H1 (cell line): ENCODE measurements at places on chromosomes 7 and 10. TPM values are rescaled to one million over a fixed set of nuclear protein-coding genes. Genes with fewer than 3 reads are reported as not detected.

The C10orf105 gene
- 0.48 and 0.73 TPM in 2 replicates for total RNA-seq

The SPDYE1 gene
- total RNA-seq, result not detected in 2 replicates

GRCh38 chr7:124553502-124553901, 212.1 kb downstream of the GPR37 start:
- no peak for DNase-seq

DNA sequence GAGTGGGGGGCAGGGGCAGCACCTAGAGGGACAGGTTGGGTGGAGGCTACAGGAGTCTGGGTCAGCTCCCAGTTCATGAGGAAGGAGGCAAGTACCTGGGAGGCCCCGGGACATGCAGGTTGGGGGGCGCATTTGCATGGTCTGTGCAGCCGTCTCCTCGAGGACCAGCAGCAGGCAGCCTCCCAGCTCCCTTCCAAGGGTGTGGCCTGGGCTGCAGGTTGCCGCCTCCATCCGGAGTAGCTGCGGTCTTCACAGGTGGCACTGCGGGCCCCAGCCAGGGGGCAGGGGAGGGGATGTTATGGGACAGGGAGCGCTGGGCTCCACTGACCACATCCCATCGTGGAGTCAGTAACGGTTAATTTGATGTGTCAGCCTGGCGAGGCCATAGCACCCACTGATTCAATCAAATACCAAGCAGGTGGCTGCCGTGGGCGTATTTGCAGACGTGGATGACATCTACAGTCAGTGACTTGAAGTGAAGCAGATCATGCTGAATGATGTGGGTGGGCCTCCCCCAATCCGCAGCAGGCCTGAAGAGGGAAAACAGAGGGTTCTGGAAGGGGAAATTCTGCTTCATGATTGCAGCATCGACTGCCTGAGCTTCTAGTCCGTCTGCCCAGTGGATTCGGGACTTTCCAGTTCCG, 81.6 kb downstream of the PRKAG2 start:
- DNase-seq, result no peak

- no peak for DNase-seq
Observed at GRCh38 chr10:10020945-10021344, 996.7 kb upstream of the CELF2 start.

The ANKRD1 gene
- not detected in 2 replicates for total RNA-seq

GRCh38 chr10:88881922-88882645, 2.0 kb downstream of the STAMBPL1 start:
- DNase-seq, result no peak

The NPS gene
- not detected in 2 replicates for total RNA-seq

DNA sequence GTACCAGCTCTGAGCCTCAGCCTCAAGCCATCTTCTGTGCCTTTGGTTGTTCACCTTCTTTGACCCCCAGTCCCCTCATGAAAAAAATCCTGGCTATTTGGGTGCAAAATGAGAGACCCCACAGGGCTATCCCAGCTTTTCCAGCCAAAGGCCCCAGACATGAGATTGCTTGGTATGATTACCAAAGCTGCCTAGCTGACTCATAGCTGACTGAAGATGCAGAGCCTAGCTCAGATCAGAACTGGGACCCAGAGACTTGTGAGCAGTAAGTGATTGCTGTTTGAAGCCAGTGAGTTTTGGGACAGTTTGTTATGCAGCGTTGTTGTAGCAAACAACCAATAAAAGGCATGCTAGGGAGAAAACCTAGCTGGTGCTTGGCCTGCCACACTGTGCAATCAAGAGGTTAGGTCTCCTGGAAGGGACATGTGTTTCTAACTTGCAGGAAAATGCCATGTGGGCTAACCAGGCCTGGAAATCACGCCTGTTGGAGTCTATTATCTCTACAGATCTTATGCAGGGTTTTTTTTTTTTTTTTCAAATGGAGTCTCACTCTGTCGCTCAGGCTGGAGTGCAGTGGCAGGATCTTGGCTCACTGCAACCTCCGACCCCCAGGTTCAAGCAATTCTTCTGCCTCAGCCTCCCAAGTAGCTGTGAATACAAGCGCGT, 48.0 kb upstream of the DAGLB start:
- no peak for DNase-seq

DNA sequence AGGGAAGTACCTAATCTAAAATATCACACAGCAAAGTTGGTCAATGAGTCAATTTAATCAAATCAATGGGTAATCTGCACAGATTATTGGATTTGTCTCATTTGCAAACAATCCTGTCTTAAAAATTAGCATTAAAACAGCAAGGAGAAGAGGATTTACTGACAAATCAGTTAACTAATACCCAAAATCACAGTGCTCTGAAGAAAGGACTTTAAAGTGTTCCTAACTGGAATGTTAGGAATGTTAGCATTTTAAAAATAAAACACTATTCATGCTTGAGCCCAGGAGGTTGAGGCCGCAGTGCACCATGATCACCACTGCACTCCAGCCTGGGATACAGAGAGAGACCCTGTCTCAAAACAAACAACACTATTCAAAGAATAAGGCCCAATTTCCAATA, 83.1 kb downstream of the CHCHD3 start:
- no peak for DNase-seq

- DNase-seq, result no peak
Observed at GRCh38 chr10:79159785-79160184, 91.0 kb downstream of the ZMIZ1 start.

The TSPAN15 gene
- 9.7 and 11.6 TPM in 2 replicates for total RNA-seq

- no peak for DNase-seq
Observed at GRCh38 chr10:66910671-66911070, 15.2 kb upstream of the LRRTM3 start.

DNA sequence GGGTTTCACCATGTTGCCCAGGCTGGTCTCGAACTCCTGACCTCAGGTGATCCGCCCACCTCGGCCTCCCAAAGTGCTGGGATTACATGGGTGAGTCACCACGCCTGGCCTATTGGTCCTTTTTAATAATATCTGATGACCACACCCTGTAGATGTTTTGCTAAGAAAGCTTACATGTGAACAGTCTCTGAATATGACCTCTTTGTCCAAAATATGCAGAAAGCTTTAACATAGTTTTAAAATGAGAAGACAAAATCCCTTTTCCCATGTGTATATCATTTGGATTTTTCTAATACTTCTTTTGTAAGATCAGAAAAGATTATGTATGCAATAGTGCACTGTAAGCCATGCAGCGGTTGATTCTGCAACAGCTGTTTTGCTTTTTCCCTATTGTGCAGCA, 38.5 kb downstream of the MCU start:
- no peak for DNase-seq

DNA sequence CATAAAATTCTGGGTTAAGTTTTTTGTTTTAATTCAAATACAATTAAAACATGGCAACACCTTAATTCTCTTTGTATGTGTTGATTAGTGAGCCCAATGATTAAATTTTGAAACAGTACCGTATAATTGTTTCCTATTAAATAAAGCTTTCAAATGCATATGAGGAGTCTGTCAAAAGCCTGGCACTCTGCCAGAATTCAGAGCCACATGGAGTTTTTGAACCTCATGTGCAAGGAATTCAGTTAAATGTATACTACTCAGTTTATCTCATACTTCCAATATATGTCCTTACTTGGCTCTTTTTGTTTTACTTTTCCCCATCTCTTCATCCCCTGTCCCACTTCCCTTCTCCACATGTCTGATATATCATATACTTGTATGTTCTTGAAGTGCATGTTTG, 165.6 kb upstream of the FAM3C start:
- DNase-seq, result no peak

The MICU1 gene
- total RNA-seq, result 36.1 and 36.7 TPM in 2 replicates

DNA sequence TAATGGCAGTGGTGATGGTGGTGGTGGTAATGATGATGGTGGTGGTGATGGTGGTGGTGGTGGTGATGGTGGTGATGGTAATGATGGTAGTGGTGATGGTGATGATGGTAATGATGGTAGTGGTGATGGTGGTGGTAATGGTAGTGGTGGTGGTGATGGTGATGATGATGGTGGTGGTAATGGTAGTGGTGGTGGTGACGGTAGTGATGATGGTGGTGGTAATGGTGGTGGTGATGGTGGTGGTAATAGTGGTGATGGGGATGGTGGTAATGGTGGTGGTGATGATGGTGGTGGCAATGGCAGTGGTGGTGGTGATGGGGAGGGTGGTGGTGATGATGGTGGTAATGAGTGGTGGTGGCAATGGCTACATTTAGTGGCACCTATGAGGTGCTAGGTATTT, 105.7 kb downstream of the GRK5 start:
- DNase-seq, result no peak

- no peak for DNase-seq
Observed at GRCh38 chr10:64038107-64038506, 516.9 kb downstream of the REEP3 start.

- DNase-seq, result peak; percentile 36
Observed at GRCh38 chr10:653991-654646, 35.3 kb downstream of the DIP2C start.

GRCh38 chr7:146670532-146670931, 553.9 kb downstream of the CNTNAP2 start:
- no peak for DNase-seq

DNA sequence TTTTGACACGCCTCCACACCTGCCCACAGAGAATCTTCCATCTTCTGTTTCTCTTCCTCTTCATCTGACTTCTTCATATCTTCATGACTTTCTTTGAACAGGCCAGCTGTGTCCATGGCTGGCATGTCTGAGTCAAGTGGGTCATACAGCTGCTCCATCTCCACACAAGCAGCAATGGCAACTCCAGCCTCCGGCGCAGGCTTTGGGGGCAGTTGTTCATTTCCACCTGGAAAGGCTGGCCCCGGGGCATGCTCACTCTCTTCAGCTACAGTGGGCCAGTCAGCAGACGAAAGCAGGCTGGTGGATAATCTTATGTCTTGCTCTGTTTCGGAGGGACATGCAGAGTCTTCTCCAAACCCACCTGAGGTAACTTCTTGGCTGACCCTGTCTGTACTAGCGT, 155.6 kb upstream of the TARP start:
- no peak for DNase-seq

- no peak for DNase-seq
Observed at GRCh38 chr7:94649450-94649849, 6.5 kb downstream of the SGCE start.

- no peak for DNase-seq
Observed at GRCh38 chr7:150842018-150842417, 10.3 kb upstream of the AOC1 start.

DNA sequence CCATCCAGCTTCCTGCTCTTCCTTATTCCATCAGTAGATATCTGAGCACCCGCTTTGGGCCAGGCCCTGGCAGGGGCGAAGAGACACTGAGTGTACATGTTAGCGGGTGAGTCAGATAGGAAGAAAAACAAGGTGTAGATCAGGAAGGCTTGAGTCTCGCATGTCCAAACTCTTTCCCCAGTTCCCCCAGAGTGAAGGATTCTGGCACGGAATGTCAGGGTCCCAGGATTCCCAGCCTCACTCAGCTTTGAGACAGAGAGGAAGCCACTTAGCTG, 24.1 kb upstream of the CHST15 start:
- no peak for DNase-seq

DNA sequence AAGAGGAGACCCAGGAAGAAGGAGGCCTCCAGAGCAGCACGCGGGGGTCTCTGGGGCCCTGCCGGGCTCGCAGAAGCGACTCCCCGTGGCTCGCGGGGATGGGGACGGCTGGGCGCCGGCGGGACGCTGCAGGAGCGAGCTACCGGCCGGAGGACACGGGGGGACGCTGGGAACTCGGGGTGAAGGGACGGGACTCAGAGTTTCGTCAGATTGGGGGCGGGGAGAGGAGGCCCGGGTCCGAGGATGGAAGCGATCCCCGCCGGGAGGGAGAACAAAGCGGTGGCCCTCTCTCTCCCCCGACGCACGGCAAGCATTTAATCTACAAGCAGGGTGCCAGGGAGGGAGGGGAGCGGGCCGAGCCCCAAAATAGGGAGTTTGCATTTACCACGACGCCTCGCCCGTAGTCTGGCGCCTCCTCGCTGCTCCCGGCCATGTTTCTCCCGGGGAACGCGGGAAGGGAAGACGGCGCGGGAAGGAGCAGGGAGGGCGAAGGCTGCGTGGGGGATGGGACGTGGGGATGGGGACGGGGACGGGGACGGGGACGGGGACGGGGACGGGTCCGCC, at the start of gene PRTFDC1:
Gene PRTFDC1, minus strand, starts transcription at position 464 of the 564 bp plus-strand sequence. Its CDS starts 31 bp downstream, at position 433.
- peak; percentile 83 for DNase-seq

The TMEM229A gene
- 0.54 and 0.75 TPM in 2 replicates for total RNA-seq

- no peak for DNase-seq
Observed at GRCh38 chr10:127148066-127148932, 48.1 kb downstream of the INSYN2A start.

The PRR15 gene
- 7.9 and 10.1 TPM in 2 replicates for total RNA-seq

The SNCG gene
- total RNA-seq, result 4.4 and 4.8 TPM in 2 replicates

The SORCS1 gene
- 4.6 and 4.9 TPM in 2 replicates for total RNA-seq

GRCh38 chr7:158865462-158865922, 9.1 kb downstream of the DYNC2I1 start:
- DNase-seq, result no peak

- DNase-seq, result no peak
Observed at GRCh38 chr7:6443372-6443941, 4.3 kb downstream of the DAGLB start.

DNA sequence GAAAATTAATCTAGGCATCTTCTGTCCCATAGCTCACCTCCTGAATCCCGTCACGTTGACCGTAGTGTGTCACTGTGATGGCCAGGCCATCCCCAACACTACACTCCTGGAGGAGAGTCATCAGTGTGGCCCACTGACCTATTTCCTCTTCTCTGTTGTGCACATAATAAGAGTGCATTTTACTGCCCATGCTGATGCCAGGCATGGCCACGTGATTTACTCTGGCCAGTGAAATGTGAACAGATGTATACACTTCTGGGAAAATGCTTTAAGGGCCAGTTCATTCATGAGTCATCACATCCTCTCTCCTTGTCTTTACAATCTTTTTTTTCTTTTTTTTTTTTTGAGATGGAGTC, 101.9 kb upstream of the PIP4K2A start:
- DNase-seq, result no peak

The C1QL3 gene
- 1.0 and 1.3 TPM in 2 replicates for total RNA-seq

DNA sequence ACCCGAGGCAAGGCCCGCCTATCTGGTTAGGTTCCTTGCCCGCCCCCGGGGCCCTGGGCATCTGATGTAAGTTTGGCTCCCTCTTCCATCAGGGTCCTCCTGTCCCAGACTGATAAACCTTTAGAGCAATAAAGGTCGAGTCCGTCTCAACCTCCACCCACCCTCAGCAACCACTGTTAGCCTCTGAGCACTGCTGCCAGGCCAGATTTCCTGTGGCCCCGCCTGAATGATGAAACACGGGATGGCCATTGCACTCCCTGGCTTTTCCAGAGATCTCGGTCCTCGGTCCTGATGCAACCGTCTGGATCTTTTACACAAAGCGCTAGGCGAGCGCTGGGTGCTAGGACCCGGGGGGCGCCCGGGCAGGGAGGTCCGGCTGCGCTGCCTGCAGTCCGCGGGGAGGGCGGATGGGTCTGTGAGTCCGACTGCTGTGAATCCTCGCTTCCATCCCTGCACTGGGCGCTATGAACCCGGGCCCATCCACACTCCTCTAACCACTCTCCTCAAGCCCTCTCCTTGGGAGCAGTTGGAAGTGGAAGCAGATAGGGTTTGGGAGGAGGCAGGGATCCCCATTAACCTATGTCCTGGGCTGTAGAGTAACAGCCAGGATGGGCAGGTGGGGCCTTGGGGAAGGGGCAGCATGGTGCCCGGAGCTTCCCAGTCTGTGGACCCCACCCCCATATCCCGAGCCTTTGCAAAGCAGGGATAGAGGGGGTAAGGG, 875 bp upstream of the DDIT4 start:
- DNase-seq, result peak; percentile 86
